Thymus (tissue), 14 donors: ENCODE measurements at places on chromosomes 1 and 21. TPM values are rescaled to one million over a fixed set of nuclear protein-coding genes. Genes with fewer than 3 reads are reported as not detected.
A peak's percentile ranks its signal among the peaks of the same experiment; 100 is the strongest.

GBP4 gene
- total RNA-seq, result 14.8 TPM

MPZ gene
- total RNA-seq, result 3.6 TPM

FAM177B gene
- total RNA-seq, result 0.42 TPM

ST6GALNAC3 gene
- total RNA-seq, result 1.8 TPM

RHD gene
- 0.61 TPM for total RNA-seq

TGFB2 gene
- total RNA-seq, result 0.94 TPM

CCDC190 gene
- under 0.01 TPM for total RNA-seq

DNA sequence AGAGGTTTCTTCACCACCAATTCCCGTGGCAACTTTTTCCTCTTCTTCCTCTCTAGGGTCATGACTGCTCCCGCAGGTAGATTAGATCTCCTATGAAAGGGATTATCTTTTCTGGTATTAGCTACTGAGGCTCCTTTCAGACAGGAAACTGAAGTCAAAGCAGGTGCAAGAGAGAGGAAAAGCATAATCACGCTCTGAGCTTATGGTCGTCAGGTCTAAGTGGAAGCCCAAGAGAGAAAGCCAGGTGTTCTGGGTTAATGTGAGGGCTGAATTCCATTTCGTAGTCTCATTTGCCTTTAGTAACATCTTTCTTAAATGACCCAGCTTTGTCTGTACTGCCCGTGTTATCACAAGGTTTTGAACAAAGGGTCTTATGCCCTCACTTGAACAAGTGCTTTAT, 8.3 kb upstream of the MAP3K21 start:
- peaks cover 4% of the 10 kb centered on the region for H3K27me3 ChIP-seq
- H3K27ac ChIP-seq, result no peak overlapping the region
- no peaks in the 10 kb centered on the region for H3K4me1 ChIP-seq
- no peaks in the 10 kb centered on the region for H3K36me3 ChIP-seq

GRCh38 chr1:190663962-190664361, 186.3 kb upstream of the BRINP3 start:
- H3K4me1 ChIP-seq, result no peaks in the 10 kb centered on the region
- no peak for DNase-seq
- H3K27me3 ChIP-seq, result no peaks in the 10 kb centered on the region
- H3K36me3 ChIP-seq, result no peaks in the 10 kb centered on the region
- no peak overlapping the region for H3K4me3 ChIP-seq
- H3K27ac ChIP-seq, result no peak overlapping the region

GRCh38 chr1:172252321-172252720, 168.2 kb upstream of the C1orf105 start:
- H3K36me3 ChIP-seq, result no peaks in the 10 kb centered on the region
- H3K4me3 ChIP-seq, result no peak overlapping the region
- H3K4me1 ChIP-seq, result no peaks in the 10 kb centered on the region
- DNase-seq, result no peak
- no peaks in the 10 kb centered on the region for H3K27me3 ChIP-seq

DNA sequence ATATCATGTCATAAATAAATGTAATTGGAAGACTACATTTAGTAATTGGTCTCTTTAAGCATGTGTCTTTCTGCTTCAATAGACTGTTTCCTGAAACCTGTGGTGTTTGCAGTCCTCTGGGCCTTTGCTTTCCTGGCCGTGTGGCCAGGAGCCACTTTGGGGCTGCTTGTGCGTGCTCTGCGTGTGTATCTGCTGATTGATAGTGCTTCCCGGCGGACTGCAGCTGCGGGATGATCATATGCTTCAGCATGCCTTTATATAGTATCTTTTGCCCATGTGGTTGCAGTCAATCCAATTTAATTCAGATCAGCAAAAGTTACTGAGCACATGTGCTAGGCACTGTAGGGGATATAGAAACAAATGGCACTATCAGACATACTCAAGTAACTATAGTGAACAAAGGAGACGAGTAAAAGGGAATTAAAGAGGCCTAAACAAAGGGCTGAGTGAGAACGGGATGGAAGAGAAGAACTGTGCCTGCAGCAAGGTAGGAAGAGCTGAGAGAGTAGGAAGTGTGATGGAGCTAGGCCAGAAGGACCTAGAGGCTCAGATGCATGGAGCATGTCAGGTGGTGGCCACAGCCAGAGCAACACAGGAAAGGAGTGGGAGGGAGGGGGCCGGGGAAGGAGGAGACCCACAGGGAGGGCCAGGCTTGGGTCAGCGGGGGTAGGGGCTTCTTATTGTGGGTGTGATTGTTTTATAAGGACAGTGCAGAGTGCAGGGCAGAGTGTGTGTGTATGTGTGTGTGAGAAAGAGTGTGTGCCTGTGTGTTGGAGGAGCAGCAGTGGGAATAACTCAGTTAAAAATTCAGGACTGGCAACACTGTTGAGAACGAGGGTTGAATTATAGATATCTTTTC, 27.2 kb upstream of the TTF2 start:
- H3K27ac ChIP-seq, result no peak overlapping the region
- H3K4me3 ChIP-seq, result no peak overlapping the region
- H3K4me1 ChIP-seq, result peaks cover 9% of the 10 kb centered on the region
- H3K27me3 ChIP-seq, result no peaks in the 10 kb centered on the region

GRCh38 chr1:60101516-60101915, 27.9 kb upstream of the C1orf87 start:
- H3K4me1 ChIP-seq, result no peaks in the 10 kb centered on the region
- no peak overlapping the region for H3K27ac ChIP-seq
- no peaks in the 10 kb centered on the region for H3K36me3 ChIP-seq
- DNase-seq, result no peak

GRCh38 chr1:194342484-194343262, 1156.3 kb upstream of the B3GALT2 start:
- DNase-seq, result no peak
- no peak overlapping the region for H3K27ac ChIP-seq
- no peaks in the 10 kb centered on the region for H3K4me1 ChIP-seq
- no peaks in the 10 kb centered on the region for H3K36me3 ChIP-seq
- H3K27me3 ChIP-seq, result no peaks in the 10 kb centered on the region
- H3K4me3 ChIP-seq, result no peak overlapping the region

GRCh38 chr1:25544243-25544764, 898 bp downstream of the LDLRAP1 start:
- no peak overlapping the region for H3K27ac ChIP-seq
- peaks cover 16% of the 10 kb centered on the region for H3K4me1 ChIP-seq
- H3K36me3 ChIP-seq, result no peaks in the 10 kb centered on the region
- peak overlapping the region; percentile 67 for H3K4me3 ChIP-seq
- H3K27me3 ChIP-seq, result peaks cover 34% of the 10 kb centered on the region
- DNase-seq, result no peak

GRCh38 chr1:6313393-6314200, 52.7 kb upstream of the GPR153 start:
- no peak overlapping the region for H3K4me3 ChIP-seq
- no peak for DNase-seq
- peaks cover 21% of the 10 kb centered on the region for H3K4me1 ChIP-seq
- H3K36me3 ChIP-seq, result peaks cover 6% of the 10 kb centered on the region
- no peak overlapping the region for H3K27ac ChIP-seq

DNA sequence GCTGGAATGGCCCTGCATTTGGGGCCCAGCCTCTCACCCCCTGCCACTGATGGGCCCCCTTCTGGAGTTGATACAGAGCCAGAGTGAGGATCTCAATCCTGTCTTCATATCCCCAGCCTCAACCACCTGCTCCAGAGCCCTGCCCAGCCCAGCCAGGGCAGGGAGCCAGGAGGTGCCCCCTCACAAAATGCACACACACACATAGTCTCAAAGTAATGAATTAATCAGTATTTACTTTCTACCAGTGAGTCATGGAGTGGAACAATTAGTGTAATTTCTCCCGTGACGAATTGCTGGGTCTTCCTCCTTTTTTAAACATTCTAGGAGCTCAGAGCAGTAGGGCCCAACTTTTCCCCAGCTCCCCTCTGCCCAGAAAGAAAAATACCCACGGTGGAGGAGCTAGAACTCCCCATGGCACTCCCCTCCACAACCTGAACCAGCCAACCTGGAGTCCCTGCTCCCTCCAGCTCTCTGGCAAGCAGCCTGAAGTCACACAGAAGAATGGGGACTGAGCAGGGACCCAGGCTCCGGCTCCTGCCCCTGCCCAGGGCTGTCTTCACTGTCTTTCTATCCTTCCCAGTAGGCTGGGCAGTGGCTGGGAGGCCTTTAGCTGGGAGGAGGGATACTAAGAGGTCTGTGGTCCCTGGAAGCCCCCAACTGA, 29.3 kb downstream of the SDC3 start:
- H3K27ac ChIP-seq, result no peak overlapping the region
- no peak overlapping the region for H3K4me3 ChIP-seq
- DNase-seq, result no peak
- H3K4me1 ChIP-seq, result no peaks in the 10 kb centered on the region
- no peaks in the 10 kb centered on the region for H3K36me3 ChIP-seq

DNA sequence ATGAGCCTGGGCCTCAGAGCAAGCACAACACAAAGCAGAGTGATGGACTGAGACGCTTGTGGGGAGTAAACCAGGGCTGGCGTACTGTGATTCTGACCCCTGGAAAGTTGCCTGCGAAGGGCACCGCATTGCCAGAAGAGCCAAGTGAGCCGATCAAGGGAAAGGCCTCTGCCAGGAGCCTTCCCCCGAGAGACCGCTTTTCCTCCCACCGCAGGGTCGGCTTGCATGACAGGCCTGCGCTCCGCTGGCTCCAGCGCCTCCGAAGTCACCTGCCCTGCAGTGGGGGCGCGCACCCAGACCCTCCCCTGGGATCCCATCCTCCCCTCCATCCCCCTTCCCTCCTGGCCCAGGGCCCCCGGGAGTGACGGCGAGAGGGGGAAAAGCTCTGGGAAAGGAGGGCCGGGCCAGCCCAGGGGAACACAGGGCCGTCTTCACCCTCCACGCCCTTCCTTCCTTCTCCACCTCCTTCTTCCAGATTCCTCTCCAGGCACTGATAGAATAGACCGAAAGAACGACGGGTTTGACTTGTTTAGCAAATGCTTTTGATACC, 165.0 kb downstream of the TRIM33 start:
- H3K4me3 ChIP-seq, result peak overlapping the region; percentile 35
- no peaks in the 10 kb centered on the region for H3K36me3 ChIP-seq
- no peaks in the 10 kb centered on the region for H3K27me3 ChIP-seq
- H3K4me1 ChIP-seq, result peaks cover 32% of the 10 kb centered on the region

DNA sequence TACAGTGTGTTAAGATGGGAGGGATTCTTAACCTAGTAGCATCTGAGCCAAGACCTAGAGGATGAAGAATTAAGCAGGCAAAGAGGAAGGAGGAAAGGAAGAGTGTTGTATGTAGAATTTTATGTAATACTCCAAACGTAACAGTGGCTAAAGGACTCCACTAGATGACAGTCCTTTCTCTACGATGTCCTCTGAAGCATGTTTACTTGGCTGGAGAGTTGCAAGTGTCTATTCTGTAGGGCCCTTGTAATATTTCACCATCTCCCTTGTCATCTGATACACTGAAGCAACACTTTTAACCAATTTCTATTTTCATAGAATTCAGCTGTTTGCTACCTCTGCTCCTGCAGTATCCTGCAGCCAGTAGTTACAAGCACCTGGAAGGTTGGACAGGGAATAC, 2.2 kb upstream of the YBX1 start:
- no peak for DNase-seq
- H3K4me1 ChIP-seq, result peaks cover 13% of the 10 kb centered on the region
- peaks cover 6% of the 10 kb centered on the region for H3K36me3 ChIP-seq
- no peak overlapping the region for H3K27ac ChIP-seq

GRCh38 chr1:115296981-115297380, 41.1 kb downstream of the NGF start:
- no peaks in the 10 kb centered on the region for H3K36me3 ChIP-seq
- H3K4me1 ChIP-seq, result no peaks in the 10 kb centered on the region
- no peak overlapping the region for H3K27ac ChIP-seq

DNA sequence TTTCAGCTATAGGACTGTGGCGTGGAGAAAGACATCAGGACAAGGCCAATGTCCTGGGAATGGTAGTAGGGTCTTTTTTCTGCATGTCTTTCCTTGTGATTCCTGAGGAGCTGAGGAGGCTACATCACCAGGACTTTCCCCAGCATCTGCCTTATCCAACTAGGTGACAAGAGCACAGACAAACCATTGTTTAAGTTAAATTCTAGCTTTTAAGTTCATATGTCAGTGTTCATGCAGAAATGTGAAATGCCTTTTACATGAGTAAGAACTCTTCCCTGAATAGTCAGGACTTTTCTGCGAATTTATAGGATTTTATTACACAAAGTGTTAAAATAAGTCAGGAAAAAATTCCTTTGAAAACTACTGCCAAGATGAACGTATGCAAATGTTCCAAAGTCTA, 154.2 kb downstream of the PTGER3 start:
- H3K27ac ChIP-seq, result no peak overlapping the region
- H3K4me1 ChIP-seq, result no peaks in the 10 kb centered on the region
- no peaks in the 10 kb centered on the region for H3K27me3 ChIP-seq

DNA sequence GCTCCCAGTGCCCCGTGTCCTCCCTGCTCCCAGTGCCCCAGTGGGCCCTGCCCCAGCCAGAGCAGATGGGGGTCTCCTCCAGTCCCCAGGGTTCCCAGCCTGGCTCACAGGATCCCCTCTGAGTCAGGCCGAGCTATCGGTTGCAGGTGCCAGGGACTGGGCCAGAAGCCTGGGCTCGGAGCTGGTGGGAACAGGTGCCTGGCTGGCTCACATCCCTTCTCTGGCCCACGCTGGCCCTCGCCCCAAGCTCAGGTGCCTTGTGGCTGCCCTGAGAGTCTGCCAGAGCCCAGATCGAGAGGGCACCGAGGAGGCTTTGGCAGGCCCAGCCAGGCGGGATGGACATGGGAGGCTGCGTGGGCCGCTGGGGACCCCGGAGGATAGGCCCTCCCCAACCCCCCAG, 18.9 kb downstream of the PLCH2 start:
- no peak for DNase-seq
- no peak overlapping the region for H3K4me3 ChIP-seq
- no peaks in the 10 kb centered on the region for H3K36me3 ChIP-seq
- no peaks in the 10 kb centered on the region for H3K27me3 ChIP-seq
- peaks cover 46% of the 10 kb centered on the region for H3K4me1 ChIP-seq

- no peak overlapping the region for H3K27ac ChIP-seq
- no peak for DNase-seq
- no peaks in the 10 kb centered on the region for H3K4me1 ChIP-seq
- no peaks in the 10 kb centered on the region for H3K36me3 ChIP-seq
- H3K27me3 ChIP-seq, result peaks cover 8% of the 10 kb centered on the region
These were observed 74.3 kb upstream of the PAX7 start for GRCh38 chr1:18556364-18556763.

DNA sequence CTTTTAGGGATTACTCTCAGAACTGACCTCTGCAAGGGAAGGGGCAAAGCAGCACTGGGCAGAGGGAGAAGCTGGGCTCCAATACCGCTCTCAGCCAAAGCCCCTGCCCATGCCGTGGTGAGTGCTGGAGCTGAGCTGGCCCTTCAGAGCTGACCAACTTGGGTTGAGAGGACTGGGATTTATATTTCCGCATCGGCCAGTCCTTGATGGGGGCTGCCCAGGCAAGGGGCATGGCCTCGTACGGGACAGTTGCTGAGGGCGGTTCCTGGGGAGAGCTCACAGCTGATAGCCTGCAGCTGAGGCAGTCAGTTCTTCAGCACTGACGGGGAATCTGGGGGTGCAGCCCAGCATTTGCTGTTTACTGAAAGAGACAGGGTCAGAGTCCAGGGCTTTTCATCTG, 8.0 kb downstream of the HUNK start:
- H3K27ac ChIP-seq, result no peak overlapping the region
- peaks cover 4% of the 10 kb centered on the region for H3K27me3 ChIP-seq
- H3K36me3 ChIP-seq, result no peaks in the 10 kb centered on the region
- no peak for DNase-seq
- H3K4me1 ChIP-seq, result no peaks in the 10 kb centered on the region

GRCh38 chr1:177209357-177209756, 38.6 kb downstream of the BRINP2 start:
- H3K4me3 ChIP-seq, result no peak overlapping the region
- H3K36me3 ChIP-seq, result no peaks in the 10 kb centered on the region
- DNase-seq, result no peak
